ENCODE measurements at places on chromosomes 6 and 20.

GRCh38 chr6:113361014-113361645 is 496.0 kb upstream of the MARCKS start:
- no peak for DNase-seq

DNA sequence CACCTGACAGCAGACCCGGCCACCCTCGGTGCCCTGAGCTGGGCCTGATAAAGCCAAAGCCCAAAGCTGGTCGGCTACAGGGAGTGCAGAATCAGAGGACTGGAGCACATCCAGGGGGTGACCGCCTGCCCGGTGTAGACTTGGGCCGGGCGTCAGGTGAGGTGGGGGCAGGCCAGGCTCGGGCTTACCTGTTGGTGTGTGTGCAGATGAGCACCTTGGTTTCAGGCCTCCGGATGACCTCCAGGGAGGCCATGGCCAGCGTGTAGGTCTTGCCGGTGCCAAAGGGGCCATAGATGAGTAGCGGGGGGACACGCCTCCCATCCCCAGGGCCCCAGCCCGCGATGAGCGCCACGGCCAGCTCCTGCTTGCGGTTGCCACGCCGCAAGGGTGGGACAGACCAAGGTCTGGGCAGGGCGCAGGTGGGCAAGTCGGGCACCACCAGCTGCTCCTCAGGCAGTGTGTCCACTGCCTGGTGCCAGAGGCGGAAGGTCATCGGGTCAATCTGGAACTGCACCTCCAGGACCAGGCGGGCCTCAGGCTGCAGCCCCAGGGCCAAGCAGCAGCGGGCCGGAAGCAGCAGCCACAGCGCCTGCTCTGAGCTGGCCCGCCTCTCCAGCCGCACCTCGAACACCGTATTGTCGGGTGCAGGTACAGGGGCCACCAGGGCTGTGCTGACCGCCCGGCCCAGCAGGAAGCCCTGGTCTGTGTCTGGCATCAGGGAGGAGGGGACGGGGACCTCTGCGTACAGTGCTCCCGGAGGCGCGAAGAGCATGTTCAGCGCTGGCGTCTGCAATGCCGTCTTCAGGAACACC is 5.7 kb downstream of the HELZ2 start:
- no peak for DNase-seq

GRCh38 chr6:30964075-30964474 is 19.4 kb upstream of the MUC21 start:
- DNase-seq, result no peak

- no peak for DNase-seq
Observed at GRCh38 chr20:37392441-37393195, 46.7 kb downstream of the SRC start.

GRCh38 chr6:71126506-71126905 is 162.1 kb upstream of the OGFRL1 start:
- no peak for DNase-seq

DNA sequence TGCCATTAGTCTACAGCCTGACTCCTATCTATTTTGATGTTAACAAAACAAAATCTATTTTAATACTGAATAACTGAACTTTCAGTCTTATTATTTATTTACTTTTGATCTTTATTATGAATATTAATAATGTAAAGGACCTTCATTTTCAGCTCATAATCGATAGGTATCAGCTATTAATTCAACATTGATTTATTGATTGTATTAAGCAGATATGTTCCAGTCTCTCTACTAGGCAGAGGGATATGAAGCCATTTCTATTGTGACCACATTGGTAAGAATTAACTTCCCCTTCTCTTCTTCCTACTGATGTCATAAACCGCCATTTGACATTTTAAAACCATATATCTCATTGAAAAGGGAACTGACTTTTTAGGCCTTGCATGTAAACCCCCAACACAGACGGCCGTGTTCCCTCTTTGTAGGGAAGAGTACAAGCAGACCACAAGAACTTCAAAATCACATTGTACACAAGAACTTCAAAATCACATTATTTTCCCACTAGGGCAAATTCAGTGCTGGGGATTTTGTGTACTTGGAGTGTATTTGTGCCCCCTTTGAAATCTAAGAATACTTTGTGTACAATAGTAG is 69.5 kb upstream of the FABP7 start:
- no peak for DNase-seq

DNA sequence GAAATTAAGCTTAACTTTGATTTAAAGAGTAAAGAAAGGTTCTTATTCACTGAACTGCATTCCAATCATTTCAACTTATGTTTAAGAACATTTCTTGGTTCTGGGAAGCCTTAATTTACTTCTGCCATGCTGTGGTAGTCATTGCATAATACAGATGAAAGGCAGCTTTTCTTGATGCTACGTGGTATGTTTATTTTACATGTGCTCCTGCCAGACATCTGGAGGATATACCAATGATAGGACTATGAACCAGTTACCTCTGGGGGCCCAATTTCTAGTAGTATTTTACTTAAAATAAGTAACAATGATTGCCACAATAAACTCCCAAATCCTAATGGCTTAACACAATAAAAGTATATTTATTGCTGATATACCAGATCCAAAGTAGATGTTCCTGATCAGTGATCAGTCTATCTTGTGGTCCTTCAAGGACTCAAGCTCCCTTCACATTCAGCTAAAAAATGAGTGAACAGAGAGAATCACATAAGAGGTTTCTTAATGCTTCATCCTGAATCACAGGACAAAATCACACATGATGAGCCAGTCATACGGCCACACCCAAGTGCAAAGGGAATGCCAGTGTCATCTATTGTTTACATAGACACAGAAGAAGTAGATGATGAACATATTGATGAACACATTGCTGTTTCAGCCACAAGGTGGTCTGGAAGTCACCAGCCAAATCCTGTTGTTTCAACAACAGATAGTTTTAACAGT is 56.5 kb upstream of the CCN2 start:
- no peak for DNase-seq

- DNase-seq, result no peak
Observed at GRCh38 chr6:148285205-148285604, 57.4 kb upstream of the SASH1 start.

DNA sequence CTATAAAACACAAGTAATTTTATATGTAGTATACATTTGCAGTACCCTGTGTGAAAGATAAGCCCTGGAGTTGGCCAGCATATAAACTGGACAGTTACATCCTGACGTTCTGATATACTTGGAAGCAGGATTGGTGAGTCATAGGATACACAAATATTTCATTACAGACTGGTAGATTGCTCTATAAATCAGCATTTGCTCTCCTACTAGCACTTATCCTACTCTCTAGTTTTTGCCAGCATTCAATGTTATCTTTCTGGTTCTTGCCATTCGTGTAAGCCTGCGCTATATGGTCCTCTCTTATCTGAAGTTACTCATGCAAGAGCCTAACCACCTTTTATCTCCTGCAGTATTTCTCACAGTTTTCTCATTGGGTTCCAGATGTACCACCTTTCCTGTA is 680.2 kb upstream of the MMS22L start:
- no peak for DNase-seq

GRCh38 chr6:74491844-74492374 is 713.9 kb downstream of the COL12A1 start:
- DNase-seq, result no peak

GRCh38 chr6:73079978-73080377 is 145.3 kb downstream of the KHDC1L start:
- DNase-seq, result no peak

- no peak for DNase-seq
Observed at GRCh38 chr6:28884423-28885131, 39.2 kb downstream of the TRIM27 start.

GRCh38 chr20:766906-767305 is 1.4 kb downstream of the SLC52A3 start:
- no peak for DNase-seq

DNA sequence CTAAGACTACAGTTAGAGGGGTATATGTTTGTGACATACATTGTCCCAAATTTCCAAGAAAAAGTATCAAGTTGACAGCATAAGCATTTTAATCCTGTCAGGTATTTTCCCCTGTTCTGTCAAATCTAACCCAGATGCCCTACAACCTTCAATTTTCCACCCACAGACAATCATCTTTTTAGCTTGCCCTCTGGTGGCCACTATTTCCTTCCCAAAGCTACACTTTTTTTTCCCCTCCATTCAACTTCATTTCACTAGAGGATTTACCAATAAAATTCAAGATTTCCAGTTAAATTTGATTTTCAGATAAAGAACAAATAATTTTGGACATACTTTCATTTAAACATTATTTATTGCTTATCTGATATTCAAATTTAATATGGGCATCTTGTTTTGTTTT is 286.6 kb downstream of the TENT5A start:
- no peak for DNase-seq

DNA sequence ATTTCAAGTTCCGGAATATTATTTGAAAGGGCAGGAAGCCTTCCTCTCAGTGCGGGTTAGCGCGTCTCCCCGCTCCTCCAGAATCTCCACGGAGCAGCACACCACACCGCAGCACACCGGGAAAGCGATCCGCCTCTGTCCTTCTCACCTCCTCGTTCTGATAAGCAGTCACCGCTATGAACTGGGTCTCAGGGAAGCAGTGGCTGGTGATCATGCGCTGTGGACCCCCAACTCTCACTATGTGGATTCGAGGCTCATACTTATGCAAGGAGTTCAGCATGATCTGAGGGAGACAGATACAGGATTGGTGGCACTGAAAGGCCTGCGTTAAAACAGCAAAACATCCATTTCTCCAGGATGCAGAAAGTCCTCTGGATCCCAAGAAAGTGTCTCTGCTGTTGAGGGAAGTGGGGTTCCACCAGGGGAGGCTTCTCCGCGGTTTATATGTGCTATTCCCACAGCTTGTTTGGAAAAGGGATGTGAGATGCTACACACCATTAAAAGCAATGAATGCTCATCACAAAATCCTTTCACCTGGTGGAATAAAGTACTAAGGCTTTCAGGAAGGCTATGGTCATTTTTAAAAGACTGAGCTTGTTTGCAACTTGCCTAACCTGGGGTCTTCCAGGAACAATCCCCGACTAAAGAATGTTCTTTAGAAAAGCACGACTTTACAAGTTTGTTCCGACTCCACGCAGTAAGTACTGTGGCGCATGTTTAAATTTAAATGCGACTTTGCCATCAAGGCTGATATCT is 1.9 kb downstream of the TBXT start:
- no peak for DNase-seq

- no peak for DNase-seq
Observed at GRCh38 chr20:25300496-25301170, 52.7 kb downstream of the PYGB start.

GRCh38 chr6:34791164-34791700 is 651 bp upstream of the BLTP3A start:
- no peak for DNase-seq

DNA sequence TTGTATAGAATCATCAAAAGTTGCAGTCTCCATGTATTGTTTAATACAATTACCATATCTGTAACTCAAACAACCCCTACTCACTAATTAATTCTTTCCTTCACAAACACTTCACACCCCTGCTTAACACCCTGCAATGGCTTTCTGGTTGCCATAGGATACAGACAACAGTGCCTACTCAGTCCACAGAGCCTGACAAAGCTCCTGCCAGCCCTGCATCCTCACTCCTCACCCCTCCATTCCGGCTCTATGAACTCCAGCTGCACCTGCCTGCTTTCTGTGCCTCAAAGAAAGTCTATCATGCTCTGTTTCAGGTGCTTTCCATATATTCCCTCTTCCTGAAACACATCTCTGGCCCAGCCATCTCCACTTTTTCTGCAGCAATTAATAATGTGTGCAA is 253.4 kb downstream of the HACE1 start:
- DNase-seq, result no peak

GRCh38 chr6:23601811-23602345 is 524.1 kb upstream of the NRSN1 start:
- DNase-seq, result no peak

DNA sequence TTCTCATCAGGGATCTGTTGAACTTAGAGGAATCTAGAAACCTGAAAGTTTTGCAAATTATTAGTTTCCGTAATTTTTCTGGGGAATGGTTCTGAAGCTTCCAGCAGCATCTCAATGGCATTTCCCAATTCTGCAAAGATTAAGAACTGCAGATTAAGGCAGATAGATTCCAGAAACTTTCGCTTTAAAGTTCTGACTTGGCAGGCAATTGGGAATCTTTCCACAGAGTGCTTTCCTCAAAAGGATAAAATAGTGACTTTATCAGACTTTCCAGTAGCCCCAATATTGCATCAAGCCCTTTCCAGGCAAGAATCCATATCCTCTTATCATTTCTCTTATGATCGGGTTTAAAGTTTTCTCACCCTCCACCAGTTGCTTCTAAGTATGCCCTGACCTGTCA is 261.1 kb downstream of the FNDC1 start:
- DNase-seq, result no peak

GRCh38 chr20:45893831-45894230 is 2.7 kb downstream of the CTSA start:
- DNase-seq, result no peak

DNA sequence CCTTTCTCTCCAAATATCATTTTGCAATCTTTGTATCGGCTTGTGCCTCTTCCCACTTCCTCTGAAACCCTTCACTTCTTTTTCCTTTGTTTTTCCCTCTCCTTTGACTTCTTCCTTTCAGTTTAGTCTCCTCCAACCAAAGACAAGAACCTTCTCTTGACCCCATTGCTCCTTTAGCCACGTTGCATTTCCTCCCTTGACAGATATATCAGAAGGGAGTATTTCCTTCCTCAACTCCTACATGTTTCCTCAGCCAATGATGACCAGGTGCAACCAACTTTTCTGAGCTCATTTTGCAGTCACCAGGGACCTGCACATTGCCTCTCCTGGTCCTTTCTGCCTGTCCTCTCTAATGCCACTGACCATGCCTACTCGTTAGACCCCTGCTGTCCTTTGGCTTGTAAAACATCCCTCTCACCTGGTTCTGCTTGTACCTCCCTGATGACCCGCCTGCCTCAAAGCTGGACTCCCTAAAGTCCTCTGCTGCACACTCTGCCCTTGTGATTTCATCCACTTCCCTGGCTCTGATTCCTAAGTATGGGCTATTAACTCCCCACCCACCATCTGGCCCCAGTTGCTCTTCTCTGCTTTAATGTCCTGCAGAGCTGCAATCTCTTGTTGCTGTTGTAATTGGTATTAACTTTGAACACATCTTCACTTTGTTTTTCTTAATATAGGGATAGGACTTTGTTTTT is 27.4 kb downstream of the SLC22A16 start:
- DNase-seq, result no peak

- no peak for DNase-seq
Observed at GRCh38 chr6:32462609-32463008, 22.9 kb downstream of the HLA-DRA start.
